ENCODE measurements at places on chromosomes 13 and 19.

- DNase-seq = no peak
Measured at GRCh38 chr19:18450931-18451836, 13.3 kb upstream of the ISYNA1 start.

DNA sequence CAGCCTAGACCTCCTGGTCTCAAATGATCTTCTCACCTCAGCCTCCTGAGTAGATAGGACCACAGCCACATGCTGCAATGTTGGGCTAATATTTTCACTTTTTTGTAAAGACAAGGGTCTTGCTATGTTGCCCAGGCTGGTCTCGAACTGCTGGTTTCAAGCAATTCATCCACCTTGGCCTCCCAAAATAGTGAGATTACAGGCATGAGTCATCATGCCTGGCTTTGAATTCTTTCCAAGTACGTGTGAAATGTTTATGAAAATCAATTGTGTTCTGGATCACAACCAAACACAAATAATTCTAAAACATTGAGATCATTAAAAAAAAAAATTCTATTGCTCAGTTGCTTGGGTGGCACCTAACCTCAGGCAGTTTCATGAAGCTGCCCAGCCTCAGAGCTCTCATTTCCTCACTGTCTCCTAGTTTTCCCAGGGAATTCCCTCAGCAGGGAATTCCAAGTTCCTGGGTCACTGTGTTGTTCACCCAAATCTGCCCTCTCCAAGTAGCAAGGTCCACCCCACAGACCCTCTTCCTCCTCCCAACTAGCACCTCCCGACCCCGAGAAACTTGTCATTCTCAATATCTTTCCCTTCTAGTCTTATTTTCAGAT, 44.8 kb downstream of the ING1 start:
- no peak for DNase-seq

GRCh38 chr19:30471441-30471840, 99.3 kb downstream of the ZNF536 start:
- DNase-seq = no peak

- DNase-seq = no peak
Measured at GRCh38 chr13:104014803-104015645, 948.8 kb upstream of the SLC10A2 start.

DNA sequence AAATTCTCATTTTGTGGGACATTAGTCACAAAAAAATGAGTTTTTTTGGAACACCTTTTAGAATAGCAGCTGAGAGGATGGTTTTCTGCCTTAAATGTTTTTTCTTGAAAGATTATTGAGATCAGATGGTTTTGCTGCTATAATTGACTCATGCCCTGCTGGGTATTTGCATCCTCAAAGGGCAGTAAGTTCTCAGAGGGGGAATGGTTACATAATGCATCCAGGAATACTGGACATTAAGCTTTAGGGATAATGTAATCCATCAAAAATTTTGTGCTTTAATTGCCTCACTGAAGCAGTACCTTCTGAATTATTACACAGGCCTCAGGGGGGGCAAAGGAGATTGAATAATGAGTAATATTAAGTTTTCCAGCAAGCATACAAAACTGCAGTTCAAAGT, 866.3 kb upstream of the SPRY2 start:
- DNase-seq = no peak

GRCh38 chr13:53368948-53369347, 340.3 kb downstream of the OLFM4 start:
- no peak for DNase-seq

GRCh38 chr19:38004186-38004520, 97.1 kb downstream of the SIPA1L3 start:
- DNase-seq = no peak

DNA sequence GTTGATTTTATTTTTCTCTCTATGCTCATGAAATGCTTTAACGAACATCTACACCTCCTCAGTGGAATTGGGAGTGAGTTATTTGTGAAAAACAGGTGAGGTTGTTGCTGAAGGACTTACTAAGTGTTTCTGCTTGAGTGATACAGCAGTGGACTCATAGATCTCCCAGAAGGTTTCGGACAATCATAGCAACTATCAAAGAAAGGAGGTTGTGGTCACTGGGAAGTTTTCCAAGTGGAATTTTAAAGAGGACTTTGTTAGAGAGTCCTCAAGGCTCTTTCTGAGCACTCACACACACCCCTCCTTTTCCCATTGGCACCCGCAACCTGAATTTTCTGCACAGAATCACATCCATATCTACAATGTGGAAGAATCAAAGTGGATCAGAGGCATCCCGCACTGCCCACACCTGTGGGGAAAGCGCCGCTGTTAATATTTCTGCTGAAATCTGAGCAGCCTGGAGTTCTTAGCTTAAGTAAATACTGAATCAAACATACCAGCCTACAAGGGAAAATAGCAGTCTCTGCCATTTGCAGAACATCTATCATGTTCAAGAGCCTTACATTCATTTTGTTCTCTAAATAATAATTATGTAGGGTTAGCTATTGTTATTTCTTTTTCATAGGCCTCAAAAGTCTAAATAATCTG, 719.4 kb downstream of the DIAPH3 start:
- DNase-seq = no peak

GRCh38 chr13:113837560-113838355, 26.1 kb downstream of the GAS6 start:
- DNase-seq = no peak

DNA sequence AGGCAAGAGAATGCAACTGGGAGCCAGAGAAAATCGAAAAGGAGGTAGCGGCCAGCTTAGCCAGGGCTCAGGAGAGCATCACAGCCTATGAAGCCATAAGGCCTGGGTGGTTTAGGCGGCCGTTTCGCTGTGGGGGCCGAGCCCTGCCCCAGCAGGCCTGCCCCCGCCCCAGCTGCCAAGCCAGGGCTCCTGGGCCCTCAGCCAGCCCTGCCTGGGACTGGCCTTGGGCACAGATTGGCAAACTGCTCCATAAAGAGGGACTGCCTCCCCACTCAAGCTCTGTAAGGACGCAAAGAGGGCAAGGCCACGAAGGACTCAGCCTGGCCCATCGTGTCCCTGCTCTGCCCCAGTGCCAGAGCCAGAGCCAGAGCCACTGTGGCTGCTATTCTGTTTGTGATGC, 10.2 kb downstream of the ZNF653 start:
- DNase-seq = no peak

DNA sequence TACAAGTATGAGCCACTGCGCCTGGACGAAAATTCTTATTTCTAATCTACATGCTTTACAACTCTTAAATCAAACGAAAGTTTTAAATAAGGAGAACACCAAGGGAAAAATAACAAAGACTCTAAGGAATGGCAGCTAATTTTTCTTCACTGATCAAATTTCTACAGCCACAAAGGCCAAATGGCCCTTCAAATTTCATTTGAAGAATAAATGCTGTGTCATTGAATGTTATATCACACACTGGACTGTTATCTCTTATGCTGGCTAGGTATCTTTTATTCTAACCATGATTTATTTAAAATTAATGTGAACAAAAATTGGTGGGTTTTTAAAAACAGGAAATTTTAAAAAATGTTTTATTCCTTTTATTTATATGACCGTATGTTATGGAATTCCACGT, 14.1 kb downstream of the SMAD9 start:
- DNase-seq = no peak

GRCh38 chr13:101811881-101812280, 359.4 kb downstream of the ITGBL1 start:
- DNase-seq = no peak

GRCh38 chr19:2575734-2576481, 100.0 kb downstream of the GADD45B start:
- no peak for DNase-seq

GRCh38 chr13:34001389-34001788, 183.4 kb downstream of the RFC3 start:
- DNase-seq = no peak

DNA sequence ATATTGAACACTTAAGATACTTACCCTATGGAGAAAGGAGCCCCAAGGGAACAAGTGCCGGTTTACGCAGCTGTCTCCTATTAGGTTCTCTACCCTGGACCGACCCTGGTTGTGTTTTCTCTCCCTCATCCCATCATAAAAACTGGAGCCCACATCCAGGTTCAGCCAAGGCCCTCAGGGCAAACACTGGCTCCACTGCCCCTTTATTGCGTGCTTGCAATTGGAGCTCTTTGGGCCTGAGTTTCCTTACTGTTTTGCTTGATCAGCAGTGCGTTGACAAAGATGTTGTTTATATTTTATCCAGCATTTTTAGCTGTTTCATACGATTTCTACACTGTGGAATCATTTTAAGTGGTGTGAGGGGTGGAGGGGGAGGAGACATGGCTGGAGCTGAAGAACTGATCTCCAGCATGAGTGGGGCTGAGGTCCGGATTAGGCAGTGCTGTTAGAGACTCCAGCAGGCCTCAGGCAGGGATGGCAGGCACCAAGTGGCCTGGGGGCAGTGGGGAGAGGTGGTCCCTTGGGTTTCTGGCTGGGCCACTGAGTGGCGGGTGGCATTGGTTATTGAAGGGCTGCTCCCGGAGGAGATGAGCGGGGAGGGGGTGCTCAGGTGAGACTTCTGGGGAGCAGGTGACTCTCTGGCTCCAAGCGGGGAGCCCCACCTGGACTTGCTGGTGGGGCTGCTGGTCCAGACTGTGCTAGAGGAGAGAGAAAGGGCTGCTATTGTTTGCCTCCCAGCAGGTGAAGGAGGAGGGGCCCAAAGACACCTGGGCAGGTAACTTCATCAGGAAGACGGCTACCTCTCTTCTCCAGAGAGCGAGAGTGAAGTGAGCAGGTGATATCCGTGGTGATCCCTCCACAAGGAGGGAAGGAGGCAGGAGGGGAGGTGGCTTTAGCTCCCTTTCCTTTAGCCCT, 62.4 kb upstream of the RNF113B start:
- no peak for DNase-seq

GRCh38 chr13:45180303-45180702, 20.5 kb downstream of the KCTD4 start:
- no peak for DNase-seq

DNA sequence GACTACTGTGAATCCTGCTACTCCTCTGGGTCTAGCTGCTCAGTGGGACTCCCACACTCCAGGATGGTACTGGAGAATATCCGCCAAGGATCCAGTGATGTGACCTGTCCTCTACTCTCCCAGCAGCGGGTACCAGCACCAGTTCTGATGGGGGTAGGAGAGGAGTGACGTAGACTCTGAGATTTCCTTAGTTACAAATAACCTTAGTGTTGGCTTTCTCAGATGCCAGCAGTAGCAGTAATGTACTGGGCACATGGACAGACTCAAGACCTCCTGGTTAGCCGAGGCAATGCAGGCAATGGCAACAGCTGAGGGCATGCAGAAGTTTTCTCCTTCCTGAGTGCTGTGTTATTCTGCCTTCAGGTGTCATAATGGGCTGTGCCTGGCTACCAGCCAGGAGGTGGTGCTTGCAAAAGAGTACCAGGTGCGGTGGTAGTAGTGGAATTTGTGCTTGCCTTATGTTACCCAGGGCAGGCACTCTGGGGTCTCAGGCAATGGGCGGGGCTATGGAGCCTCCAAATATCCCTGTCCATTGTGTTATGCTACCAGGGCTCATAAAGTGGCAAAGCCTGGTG, 105.3 kb upstream of the KLF5 start:
- no peak for DNase-seq

DNA sequence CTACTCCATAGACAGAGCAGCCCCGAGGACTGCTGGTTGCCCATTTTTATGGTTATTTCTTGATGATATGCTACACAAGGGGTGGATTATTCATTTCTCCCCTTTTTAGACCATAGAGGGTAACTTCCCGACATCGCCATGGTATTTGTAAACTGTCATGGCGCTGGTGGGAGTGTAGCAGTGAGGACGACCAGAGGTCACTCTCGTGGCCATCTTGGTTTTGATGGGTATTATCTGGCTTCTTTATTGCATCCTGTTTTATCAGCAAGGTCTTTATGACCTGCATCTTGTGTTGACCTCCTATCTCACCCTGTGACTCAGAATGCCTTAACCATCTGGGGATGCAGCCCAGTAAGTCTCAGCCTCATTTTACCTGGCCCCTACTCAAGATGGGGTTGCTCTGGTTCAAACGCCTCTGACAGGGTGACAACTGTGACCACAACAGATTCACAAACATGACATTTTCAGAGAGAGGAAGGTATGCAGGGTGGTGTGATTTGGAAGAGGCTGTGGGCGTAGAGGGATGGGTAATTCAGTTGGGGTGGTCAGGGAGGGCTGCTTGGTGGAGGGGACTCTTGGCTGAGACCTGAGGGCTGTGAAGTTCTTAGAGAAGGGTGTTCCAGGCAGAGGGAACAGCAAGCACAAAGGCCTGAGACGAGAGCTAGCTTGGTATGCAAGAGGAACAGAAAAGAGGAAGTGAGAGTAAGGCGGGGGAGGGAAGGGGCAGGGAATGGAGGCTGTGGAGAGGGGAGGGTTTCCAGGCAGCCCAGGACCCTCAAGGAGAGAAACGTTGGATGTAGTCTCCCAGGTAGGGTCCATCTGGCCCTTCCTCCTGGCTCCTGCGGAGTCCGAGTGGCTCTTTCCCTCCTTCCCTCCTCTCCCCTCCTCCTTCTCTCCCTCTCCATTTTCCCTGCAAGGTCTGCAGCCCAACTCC, 23.5 kb downstream of the FAM187B start:
- peak; percentile 85 for DNase-seq

DNA sequence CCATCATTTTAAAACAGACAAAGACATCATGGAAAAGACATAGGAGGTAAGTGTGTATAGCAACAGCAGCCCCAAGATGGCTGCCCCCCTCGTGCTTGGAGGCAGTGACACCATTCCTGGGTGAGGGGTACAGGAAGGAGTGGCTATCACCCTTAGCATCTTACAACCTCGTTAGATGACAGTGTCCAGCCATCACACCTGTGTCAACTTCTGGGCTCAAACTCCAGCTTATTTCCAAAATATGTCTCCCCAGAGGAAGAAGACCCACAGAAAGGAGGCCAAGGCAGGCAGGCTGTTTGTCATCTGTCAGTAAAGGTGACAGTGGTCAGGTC, 27.5 kb downstream of the EPS15L1 start:
- DNase-seq = no peak

DNA sequence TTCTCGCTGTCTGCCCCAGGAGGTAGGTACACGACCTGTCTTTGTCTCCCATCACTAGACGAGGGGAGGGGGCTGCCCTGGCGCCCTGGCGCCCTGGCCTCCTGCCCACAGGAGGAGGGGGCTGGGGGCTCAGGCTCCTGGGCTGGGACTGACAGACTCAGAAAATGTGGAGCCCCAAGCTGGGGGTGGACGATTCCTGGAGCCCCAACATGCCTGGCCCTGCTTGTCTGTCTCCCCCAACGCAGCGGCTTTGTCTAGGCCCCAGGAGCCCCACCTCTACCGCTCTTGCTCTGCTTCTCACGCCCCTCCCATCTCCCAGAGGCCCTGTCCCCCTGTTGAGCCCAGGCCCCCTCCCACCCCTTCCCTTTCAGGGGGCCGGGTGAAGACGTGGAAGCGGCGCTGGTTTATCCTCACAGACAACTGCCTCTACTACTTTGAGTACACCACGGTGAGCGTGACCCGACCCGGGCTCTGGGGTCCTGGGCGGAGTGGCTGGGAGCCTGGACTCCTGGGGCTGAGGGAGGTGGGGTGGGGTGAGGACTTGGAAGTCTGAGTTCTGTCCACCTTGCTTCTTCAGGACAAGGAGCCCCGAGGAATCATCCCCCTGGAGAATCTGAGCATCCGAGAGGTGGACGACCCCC, 8.6 kb downstream of the CYTH2 start:
- no peak for DNase-seq

DNA sequence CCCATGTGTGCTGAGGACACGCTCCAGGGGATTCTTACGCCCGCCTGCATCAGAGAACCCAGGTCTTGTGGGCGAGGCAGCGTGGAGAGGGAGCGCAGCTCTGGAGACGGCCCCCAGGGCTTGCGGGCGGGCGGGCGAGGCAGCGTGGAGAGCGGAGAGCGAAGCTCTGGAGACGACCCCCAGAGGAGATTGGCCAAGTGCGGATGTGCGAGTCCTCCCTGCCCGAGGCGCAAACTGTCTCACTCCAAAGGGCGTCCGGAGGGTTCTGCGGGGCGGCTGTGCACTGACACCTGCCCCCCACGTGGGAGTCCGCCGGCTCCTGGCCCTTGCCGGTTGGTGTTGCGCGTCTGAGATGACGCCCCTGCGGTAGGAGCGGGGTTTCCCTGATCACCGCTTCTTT, 39.8 kb downstream of the MCF2L start:
- no peak for DNase-seq
